Activated CD8-positive, alpha-beta memory T cell treated with anti-CD3 and anti-CD28 coated beads for 24 hours (primary cell): ENCODE measurements at places on chromosomes 5 and 9.

DNA sequence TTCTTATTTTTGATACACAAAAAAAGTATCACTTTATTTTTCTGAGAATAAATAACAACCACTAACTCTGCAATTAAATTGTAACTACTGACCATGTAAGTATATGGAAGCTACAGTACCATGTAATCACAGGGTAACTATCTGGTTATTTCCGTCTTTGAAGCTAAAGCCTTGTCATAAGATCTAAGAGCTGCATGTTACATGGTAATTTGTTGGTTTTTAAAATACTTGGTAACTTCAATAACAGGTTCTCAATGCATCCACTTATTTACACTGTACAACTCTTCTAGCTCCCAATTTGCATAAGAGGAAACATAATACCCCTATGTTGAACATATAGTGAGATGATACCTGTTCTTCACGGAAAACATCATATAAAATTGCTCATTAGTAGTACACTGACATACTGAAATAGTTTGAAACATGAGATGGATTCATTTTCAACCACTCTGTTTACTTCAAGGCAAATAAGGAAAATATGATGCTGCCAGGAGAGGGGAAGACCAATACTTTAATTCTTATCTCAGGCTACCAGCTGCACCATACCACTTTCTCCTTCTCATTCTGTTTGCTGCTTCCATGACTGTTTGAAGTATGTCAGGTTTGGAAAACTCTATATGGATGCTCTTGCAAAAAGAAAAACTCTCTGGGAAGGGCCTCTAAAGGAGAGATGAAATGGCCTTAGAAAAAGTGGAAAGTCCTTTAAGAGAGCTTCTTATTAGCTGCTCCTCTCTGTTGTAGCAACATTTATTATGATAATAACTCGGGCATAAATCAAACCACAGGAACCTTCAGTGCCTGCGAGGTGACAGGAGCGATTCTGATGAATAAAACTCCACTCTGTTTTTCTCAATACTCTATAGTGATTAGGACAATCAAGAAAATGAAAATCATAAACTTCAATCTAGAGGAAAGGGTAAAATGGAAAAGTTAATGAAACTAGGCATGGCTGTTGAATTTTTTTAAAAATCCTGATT is 150.2 kb downstream of the KIAA0825 start:
- DNase-seq = no peak

GRCh38 chr9:77848897-77849296 is 182.7 kb downstream of the GNAQ start:
- DNase-seq = no peak

GRCh38 chr5:80590766-80591165 is 20.7 kb upstream of the ANKRD34B start:
- DNase-seq = no peak

- no peak for DNase-seq
Measured at GRCh38 chr5:59596586-59597350, 296.8 kb downstream of the PDE4D start.

DNA sequence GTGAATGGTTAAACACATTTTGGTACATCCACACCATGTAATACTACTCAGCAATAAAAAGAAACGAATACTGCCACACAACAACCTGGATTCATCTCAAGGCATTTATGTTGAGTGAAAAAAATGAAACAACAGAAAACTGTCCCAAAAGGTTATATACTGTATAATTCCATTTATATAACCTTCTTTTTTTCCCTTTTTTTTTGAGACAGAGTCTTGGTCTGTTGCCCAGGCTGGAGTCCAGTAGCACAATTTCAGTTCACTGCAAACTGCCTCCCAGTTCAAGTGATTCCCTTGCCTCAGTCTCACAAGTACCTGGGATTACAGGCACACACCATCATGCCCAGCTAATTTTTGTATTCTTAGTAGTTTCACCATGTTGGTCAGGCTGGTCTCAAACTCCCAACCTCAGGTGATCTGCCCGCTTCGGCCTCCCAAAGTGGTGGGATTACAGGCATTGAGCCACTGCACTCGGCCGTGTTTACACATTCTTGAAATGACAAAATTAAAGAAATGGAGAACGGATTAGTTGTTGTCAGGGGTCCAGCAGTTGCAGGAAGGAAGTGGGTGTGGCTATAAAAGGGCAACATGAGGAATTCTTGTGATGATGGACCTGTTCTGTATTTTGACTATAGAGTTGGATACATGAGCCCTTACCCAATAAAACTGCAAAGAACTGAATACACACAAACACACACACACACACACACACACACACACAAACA is 17.4 kb downstream of the PPP6C start:
- DNase-seq = no peak

- DNase-seq = no peak
Measured at GRCh38 chr5:160976181-160976580, 124.2 kb upstream of the ATP10B start.

GRCh38 chr5:74765929-74766328 is 988 bp downstream of the GFM2 start:
- DNase-seq = no peak

DNA sequence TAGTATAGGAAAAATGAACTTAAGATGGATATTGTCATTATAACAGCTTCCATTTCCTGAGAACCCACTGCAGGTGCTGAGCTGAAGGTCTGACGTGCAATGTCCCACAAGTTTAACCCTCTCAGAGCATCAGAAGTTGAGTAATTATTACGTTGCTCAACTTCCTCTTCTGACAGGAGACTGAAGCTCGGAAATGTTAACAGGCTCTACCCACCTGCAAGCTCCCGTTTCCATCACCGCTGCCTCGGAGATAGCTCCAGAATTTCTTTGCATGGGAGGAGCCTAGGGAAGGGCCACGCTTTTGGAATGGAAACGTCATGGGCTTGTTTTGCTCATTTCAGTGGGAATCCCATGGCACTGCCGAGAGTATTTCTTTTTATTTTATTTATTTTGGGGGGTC is 1.0 kb upstream of the NTMT1 start:
- no peak for DNase-seq

DNA sequence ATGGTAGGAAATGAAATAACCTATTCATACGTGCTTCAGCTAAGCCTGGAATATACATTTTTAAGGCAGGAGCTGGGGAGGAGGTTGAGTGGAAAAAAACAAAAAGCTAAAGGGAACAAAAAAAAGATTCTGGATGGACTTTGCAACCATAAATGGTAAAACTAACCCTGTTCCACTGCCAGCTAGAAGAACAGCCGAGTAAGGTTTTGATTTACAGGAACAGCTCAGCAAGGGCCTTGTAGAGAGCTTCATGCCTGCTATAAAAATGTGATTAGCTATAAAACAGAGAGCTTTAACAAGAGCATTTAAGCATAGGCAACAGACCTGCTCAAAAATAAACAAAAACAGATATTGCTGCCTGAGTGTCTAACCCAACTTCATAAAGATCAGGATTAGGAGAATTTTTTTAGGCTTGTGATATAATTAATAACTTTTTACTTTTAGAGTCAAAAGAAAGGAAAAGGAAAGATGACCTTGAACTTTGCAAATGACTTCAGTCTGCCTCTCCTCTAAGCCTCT is 194.8 kb downstream of the FBXL7 start:
- no peak for DNase-seq

DNA sequence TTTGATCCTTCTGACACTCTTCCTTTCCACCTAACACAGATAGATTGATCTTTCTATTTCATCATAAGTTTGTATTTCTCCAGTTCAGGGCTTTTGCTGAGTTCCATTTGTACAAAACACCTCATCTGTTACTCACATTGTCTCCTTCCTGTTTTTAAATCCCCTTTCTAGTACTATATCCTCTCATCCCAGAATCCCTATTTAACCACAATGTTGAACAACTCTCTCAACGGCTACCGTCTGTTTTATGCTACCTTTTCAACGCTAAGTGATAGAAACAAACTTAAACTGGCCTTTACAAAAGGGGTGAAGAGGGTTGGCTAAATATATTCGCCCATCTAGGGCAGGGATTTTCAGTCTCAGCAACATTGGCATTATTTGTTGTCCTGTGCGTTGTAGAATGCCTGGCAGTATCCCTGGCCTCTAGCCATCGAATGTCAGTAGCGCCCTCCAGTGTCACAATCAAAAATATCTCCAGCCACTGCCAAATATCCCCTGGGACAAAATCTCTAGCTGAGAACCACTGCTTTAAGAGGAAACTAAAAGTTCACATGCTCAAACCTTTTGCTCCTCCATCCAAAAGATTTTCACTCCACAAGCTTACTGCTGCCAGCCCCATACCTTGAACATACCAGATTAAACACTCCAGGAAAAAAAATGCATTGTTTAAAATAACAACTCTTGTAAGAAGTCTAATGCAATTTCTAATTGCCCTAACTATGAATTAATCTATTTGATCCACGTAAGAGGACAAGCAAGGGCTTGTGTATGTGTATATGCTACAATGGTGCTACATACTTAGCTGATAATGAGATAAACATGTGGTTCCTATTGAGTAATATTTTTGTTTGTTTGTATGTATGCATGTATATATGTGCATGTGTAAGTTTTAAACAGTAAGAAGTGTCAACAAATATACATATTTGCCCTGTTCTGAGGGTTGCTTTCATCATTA is 344.0 kb downstream of the PTPRD start:
- DNase-seq = no peak

- DNase-seq = no peak
Measured at GRCh38 chr9:73137914-73138313, 13.8 kb upstream of the ANXA1 start.

GRCh38 chr5:127406326-127407121 is 110.9 kb upstream of the PRRC1 start:
- DNase-seq = no peak

DNA sequence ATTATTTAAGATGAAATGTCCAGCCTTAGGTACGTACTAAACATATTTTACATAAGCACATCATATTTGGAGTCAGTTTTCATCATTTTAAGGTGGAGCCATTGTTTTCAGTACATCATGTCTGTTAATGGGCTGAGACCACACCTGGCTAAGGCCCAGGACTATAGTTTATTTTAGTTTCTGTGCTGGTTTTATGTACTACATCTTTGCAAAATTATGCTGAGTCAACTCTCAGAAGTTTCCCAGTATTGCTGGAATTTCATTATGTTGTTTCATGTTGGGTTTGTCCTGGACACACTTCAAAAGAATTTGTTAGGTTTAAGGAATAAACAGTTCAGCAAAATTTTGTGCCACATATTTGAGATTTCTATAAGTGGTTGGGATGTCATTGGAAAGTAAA is 171.2 kb downstream of the CCDC171 start:
- DNase-seq = no peak

GRCh38 chr5:129078660-129079059 is 15.9 kb upstream of the ISOC1 start:
- no peak for DNase-seq

GRCh38 chr9:117164512-117164911 is 250.3 kb downstream of the ASTN2 start:
- no peak for DNase-seq

GRCh38 chr5:83844449-83845068 is 123.9 kb upstream of the HAPLN1 start:
- DNase-seq = no peak

- no peak for DNase-seq
Measured at GRCh38 chr5:172692451-172692850, 51.4 kb downstream of the NEURL1B start.

DNA sequence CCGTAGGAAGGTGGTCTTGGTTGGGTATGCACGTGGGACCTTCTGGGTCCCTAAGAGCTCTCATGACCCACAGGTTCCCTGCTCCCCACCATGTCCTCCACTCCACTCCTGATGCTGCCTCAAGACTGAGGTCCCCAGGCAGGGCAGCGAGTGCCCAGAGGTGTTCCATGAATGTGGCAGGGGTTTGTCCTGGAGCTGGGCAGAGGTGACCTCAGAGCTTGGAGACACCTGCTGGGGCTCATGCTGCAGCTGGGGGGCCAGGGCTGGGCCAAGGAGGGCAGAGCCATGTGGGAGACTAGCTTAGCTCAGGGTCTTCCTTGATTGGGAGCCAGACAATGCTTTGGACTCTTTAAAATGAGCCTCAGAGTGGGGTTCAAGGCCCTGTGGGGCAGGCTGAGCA is 74.0 kb upstream of the PITX1 start:
- no peak for DNase-seq

GRCh38 chr5:145984072-145984471 is 47.7 kb downstream of the SH3RF2 start:
- no peak for DNase-seq

DNA sequence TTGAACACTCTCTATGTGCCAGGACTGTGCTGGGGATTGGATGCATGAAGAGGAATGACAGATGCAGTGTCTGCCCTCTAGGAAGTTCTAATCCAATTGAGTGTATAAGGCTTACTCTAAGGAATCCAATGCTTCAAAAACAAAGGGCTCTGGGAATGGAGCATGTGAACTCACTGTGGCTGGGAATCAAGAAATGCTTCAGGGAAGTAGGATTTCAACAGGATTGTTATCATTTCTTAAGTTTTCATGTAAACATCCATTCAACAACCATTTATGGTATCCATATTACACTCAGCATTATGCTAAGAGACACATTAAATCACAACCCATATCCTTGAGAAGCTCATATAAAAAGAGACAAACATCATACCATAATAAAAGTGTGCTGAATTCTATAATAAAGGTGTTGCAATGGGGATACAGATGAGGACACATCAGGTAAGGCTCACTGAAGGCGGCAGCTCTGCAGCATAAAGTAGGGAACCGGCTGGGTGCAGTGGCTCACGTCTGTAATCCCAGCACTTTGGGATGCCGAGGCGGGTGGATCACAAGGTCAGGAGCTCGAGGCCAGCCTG is 11.3 kb downstream of the SIL1 start:
- no peak for DNase-seq

DNA sequence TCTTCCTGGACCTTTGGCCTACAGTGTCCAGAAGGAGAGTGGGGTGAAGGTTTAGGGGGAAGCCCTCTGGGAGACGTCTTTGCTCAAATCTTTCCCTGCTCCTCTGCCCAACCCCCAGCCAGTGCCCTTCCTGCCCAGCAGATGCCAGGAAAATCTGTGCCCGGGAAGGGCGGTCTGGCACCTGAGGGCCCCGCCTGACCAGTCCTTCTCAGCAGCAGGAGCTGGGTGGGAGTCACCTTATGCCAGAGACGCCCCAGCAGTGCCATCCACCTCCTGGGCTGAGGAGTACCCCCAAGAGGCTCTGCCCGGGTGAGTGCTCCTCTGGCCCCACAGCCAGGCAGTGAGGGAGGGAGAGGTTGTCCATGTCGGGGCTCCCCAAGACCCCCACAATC is 14.9 kb upstream of the CERCAM start:
- DNase-seq = no peak

DNA sequence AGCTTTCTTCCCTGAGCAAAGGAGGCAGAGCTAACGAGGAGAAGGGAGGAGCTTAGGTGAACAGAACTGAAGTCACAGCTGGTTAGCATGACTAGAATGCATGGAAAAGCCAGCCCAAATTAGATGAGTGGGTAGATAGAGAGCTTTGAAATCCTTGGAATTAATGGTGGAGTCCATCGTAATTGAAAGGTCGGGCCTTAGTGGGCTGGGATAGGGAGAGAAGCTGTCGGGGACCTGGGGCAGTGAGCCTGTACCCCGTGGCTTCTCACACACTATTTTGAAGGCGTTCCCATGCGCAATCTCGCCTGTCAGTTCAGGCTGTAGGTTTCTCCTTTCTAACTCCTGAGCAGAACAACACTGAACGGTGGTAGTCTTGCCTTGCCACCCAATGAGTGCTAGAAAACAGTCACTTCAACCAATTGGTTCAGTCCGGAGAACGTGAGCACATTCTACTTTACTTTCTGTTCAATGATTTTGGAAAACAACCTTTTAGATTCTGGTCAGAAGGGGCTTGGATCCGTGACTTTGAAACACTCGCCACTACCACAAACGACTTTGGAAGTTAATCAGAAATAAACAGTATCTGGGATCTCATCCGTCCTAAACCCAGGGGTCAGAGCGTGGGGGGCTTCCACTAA is 655 bp upstream of the RAI14 start:
- DNase-seq = peak; percentile 58
